ENCODE measurements at places on chromosomes 4 and X.

GRCh38 chr4:92501456-92501855, 197.7 kb downstream of the GRID2 start:
- DNase-seq = no peak

DNA sequence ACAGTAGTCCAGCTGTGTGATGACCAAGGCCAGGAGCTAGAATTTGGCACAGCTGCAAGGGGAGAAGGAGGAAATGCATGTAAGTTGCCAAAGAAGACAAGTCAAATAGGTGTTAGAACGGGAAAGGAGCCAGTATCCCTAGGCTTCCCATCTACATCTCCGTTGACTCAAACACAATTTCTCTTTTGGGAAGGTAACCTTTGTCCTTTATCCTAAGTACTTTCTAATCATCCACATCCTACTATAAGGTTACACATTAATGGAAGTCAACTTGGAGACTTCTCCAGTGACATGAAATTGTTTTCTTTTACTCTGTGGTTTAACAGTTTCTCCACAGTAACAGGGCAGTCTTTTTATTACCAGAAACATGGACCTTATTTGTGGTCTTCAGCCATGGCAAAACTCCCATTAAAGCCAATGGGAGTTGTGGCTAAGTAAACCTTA, 620.0 kb downstream of the ANKRD50 start:
- no peak for DNase-seq

- DNase-seq = no peak
These were observed 31.5 kb upstream of the KLHL2 start for GRCh38 chr4:165175879-165176278.

GRCh38 chr4:15976456-15977447, 13.8 kb upstream of the FGFBP2 start:
- DNase-seq = no peak

DNA sequence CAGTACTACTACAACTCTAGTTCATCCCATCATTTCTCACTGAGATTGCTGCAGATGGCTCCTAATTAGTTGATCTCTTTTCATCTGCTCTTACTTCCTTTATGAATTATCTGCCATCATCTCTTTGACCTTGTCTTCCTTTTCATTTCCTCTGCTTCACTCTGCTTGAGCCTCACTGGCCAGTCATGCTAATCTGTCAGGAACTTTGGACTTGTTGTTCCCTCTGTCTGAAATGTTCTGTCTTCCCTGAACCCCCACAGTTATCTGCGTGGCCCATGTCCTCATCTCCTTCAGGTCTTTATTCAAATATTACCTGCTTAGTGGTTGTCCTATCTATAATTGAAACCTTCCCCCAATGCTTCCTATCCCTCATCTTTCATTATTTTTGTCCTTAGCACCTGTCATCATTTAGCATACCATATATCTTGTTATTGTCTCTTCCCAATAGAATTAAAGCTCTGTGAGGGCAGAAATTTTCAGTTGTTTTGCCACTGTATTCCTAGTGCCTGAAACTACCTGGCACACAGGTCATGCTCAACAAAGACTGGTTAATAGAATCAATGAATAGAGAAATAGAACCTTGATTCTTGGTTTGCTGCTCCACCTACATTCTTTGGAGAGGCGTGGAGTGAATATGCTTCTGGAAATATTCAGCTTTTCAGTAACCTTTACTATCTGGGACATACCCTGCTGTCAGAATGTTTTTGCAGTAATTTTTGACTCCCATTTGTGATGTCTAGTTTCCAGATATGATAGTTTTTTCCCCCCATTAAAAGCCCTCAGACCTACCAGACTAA, 5.0 kb downstream of the SLC4A4 start:
- no peak for DNase-seq

GRCh38 chr4:14671146-14671545, 331.1 kb upstream of the CPEB2 start:
- DNase-seq = no peak

DNA sequence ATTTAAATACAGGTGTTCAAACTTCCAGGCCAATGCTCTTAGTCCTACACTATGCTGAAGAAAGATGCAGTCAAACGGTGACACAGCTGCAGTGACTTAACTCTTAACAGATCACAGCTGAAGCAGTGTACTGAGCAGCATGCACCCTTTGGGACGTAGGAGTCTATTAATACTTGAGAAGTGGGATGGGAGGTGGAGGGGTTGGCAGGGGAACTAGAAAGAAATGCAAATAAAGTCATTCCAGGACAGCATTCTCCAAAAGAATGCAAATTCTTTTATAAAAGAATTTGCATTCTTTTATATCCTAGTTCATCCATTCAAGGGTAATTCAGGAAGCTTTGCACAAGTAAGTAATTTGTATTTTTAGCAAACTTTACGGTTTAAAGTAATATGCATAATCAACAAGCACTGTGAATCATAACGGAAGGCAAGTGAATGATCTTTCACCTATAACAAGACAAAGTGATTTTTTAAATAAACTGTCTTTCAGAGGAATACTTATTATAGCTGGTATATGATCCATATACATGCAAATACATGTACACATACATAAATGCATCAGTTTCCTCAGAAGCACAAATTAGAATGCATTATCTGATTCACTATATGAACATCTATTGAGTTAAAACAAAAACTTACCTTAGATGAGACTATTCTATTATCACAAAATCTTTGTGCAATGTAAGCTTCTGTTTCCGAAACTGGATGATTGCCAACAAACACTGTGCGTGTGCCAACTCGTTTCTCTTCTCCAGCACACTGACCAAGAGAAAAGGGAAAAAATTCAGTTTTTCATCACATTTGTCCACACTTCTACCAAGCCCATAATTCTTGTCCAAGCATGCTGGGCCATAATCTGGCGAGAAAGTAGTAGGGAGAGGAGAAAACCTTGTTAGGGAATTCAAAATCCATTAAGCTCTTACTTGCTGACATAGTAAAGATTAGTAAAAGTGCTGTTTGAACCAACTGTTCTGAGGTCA, 106.5 kb downstream of the ATP11C start:
- DNase-seq = no peak

DNA sequence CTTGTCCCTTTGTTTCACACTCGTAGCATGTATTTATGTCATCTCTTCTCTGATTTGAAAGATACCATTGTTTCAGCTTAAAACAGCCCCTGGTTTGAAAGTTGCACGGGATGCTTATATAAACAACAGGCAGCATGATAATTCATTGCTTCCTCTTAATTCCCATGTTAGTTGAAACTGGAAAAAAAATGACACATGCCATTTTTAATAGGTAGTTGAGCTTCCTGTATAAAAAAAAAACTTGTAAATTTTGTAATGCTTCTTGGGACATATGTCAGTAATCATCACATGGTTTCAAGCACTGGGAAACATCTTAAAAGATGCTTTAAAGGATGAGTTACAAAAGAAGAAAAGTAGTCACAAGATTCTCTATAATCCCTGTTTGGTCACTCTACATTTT, 243.0 kb downstream of the PALLD start:
- DNase-seq = no peak

DNA sequence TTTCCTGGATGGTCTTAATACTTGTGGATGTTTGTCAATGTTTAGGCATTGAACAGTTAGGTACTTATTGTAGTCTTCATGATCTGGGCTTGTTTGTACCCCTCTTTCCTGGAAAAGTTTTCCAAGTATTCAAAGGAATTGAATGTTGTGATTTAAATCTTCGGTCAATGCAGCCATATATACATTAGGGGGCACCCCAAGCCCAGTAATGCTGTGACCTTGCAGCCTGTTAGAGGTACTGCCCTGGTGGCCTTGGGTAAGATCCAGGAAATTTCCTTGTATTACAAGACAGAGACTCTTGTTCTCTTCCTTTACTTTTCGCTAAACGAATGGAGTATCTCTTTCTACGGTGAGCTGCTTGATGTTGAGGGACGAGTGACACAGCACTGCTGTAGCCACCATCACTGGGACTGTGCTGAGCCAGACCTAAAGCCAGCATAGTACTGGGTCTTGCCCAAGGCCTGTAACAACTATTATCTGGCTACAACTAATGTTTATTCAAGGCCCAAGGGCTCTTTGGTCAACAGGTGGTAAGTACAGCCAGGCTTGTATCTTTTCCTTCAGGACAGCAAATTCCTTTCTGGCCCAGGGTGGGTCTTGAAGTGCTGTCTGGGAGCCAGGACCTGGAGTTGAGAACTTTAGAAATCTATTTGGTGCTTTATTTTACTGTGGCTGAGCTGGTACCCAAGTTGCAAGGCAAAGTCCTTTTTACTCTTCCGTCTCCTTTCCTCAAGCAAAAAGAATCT, 118.3 kb upstream of the ATOH1 start:
- no peak for DNase-seq

- peak; percentile 80 for DNase-seq
These were observed 66.4 kb downstream of the JADE3 start for GRCh38 chrX:46978341-46979291.

- DNase-seq = no peak
These were observed 41.5 kb upstream of the ANKRD50 start for GRCh38 chr4:124753941-124754581.

GRCh38 chr4:74755486-74755885, 38.8 kb downstream of the BTC start:
- DNase-seq = no peak

- DNase-seq = no peak
These were observed 10.0 kb upstream of the CHIC2 start for GRCh38 chr4:54074381-54074780.

DNA sequence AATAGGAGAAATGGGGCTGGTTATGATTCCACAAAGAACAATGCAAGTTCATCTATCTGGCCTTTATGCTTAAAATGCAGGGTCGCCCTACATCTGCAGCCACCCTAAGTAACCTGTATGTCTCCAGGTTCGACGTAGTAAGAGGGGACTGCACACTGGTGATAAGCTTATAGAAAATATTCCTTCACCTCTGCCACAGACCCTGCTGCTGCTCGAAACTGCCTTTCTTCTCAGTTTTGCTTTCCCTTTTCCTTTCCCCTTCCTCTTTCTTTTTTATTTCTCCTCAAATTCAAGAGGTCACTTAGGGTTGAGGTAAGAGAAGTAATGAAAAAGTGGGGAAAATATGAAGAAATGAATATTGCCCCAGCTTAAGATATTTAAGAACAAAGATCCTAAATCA, 123.5 kb downstream of the DCHS2 start:
- DNase-seq = no peak

DNA sequence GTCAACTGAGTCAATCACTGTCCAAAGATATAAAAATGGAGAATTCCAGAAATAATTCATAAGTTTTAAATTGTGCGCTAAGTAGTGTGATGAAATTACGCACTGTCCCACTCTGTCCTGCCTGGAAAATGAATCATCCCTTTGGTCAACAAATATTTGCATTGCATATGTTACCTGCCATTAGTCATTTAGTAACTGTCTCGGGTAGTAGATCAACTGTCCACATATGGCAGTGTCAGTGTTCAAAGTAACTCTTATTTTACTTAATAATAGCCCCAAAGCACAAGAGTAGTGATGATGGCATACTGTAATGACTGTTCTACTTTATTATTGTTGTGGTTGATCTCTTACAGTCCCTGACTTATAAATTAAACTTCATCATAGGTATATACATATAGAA, 3.4 kb downstream of the YTHDC1 start:
- no peak for DNase-seq

DNA sequence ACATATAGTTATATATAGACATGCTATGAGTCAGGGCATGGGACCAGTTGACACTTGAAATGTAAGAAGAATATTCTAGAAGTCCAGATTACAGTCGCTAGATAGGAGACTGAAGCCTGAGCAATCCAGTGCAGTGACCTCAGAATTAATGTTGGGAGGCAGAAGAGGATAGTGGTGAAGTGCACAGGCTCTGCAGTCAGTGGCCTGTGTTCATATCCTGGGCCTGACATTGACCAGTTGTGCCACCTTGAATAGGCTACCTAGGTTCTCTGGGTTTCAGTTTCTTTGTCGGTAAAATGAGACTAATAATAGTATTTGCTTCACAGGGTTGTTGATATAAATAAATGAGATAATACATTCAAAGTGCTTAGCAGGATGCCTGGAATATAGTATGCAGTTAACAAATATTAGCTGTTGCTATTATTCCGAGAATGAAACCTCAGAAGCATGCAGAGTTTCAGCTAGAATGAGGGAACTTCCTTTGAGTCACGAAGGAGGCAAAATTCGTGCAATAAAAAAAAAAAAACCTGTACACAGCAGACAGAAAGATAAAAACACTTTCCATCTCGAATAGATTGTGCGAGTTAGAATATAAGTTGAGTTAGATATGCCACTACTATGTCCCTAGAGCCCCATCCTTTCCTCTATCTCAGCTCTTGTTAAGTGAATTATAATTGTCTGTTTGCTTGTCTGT, 4.0 kb upstream of the SH2D1A start:
- no peak for DNase-seq

DNA sequence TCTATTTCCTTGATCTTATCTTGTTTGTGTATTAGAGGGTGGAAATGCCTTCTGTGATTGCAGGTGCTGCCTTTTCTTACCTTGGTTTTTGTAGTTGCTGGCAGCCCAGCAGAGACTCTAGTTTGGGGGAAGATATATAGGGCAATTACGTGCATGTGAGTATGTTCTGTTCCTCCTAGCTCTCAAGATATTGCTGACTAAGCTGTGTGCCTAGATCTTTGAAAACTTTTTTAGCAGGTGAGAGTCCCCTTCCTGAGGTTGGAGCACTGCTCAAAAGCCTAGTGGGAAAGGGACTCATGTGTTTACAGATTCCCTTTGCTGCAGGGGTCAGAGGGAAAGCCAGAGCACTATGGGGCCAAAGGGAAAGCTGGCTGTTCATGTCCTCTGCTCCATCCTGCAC, 136.1 kb downstream of the VSIG4 start:
- DNase-seq = no peak

GRCh38 chrX:352582-353314, 34.0 kb downstream of the PPP2R3B start:
- DNase-seq = no peak

- no peak for DNase-seq
These were observed 10.6 kb downstream of the HMX1 start for GRCh38 chr4:8860892-8861575.

GRCh38 chr4:25563071-25563564, 92.5 kb upstream of the SLC34A2 start:
- DNase-seq = no peak

DNA sequence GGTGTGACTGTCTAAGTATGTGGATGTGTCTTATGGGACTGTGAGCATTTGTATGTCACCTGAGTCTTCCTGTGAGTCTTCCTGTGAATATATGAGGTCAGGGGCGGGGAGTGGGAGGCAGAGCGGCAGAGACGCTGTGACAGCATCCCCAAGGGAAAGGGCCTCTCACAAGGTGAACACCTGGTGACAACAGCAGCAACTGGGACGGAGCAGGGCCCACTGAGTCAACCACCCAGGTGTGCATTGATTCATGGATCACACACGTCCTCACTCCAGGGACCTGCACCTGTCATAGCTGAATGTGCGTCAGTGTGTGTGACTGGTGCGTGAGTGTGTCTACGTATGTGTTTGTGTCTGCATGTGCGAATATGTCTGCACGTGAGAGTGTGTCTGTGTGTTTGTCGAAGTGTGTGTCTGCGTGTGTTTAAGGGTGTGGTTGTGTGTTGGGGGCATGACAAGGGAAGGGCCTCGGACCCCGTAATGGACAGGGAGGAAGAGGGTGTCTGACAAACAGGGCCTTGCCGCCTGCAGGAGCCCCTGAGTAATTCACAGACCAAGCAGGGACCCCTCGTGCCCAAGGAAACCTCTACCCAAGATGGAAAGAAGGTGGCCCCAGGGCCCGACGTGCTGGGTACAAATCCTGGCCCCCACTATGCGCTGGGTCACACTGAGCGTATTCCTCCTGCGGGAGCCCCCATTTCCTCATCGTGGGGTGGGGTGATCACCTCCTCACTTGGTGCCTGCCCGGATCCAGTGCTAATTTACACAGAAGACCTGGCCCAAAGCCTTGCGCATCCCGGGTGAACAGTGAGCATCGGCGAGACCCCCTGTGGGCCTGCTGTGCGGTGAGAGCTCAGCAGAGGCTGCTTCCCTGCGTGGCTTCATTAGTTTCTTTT, 76.7 kb downstream of the ABLIM2 start:
- no peak for DNase-seq
